ENCODE measurements at places on chromosomes 16 and 17.

GRCh38 chr17:602436-602835 lies 112.2 kb downstream of the VPS53 start:
- DNase-seq, result peak; percentile 80

DNA sequence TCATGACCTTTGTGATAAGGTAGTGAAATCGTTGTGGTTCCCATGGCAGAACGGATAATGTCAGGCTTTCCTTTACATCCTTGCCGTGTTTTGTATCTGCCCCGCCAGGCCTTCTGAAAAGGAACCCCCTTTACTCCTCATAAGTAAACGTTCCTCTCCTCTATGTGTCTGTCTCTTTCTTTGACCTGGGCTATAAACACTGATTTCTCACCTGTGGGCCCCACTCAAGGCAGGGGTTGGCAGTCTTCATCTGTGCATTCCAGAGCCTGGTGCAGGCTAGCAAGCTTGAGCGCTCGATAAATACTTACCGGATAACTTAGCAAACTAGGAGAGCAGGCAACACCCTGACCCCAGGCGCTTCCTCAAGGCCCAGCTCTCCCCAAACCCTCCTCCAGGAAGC lies 7.3 kb upstream of the HAP1 start:
- no peak for DNase-seq

- no peak for DNase-seq
Observed at GRCh38 chr16:84828322-84828721, 8.5 kb downstream of the CRISPLD2 start.

- no peak for DNase-seq
Observed at GRCh38 chr17:60447375-60447774, 25.1 kb downstream of the CHCT1 start.

- no peak for DNase-seq
Observed at GRCh38 chr17:58476812-58477211, 11.4 kb downstream of the HSF5 start.

- no peak for DNase-seq
Observed at GRCh38 chr16:57115168-57115513, 22.8 kb downstream of the CPNE2 start.

GRCh38 chr16:65285128-65286048 lies 163.5 kb upstream of the CDH11 start:
- DNase-seq, result no peak

DNA sequence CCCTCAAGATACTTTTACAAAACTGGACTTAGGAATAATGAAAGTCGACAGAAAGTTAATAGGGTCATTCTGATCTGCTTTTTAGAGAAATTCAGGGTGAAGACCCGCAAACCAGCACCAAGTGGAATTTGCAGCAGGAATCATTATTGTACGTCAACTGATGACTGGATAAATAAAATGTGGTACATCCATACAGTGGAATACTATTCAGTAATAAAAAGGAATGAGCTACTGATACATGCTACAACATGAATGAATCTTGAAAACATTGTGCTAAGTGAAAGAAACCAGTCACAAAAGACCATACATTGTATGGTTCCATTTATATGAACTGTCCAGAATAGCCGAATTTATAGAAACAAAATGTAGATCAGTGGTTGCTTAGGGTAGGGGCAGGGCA lies 83.1 kb downstream of the GNAO1 start:
- no peak for DNase-seq

DNA sequence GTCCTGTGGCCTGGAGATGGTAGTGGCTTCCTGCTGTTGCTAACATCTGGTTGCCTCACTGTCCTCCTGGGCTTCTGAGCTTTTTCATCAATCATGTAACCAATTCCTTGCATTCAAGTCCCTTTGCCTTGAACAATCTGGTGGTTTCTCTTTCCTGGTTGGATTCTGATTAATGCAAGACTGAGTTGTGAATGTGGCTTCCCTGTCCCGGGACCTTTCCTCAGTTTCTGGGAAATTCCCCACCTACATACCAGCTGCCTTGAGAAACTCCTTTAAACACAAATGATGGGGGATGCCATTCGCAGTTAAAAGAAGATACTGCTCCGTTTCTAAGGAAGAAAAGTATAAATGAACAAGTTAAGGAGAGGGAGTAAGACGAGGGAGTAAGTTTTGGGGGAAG lies 39.9 kb upstream of the NLRP1 start:
- no peak for DNase-seq

- DNase-seq, result no peak
Observed at GRCh38 chr16:67407788-67408452, 8.4 kb downstream of the ZDHHC1 start.

GRCh38 chr17:81582749-81583148 lies 30.6 kb upstream of the FAAP100 start:
- DNase-seq, result no peak

DNA sequence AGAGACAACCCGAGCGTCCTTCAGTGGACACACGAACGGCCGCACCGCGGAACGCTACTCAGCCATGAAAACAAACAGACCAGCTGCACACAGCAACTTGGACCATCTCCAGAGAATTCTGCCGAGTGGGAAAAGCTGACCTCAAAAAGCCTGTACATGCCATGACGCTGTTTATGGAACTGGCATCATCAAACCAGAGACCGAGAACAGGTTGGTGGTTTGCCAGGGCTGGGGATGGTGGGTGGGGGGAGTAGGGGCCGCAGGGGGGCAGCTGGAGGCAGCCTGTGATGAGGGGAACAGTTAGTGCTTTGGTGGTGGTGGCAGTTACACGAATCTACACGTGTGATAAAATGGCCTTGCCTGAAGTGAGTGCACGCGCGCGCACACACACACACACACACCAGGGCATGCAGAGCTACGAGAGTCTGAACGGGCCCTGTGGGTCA lies 169.8 kb downstream of the LAT start:
- peak; percentile 15 for DNase-seq

DNA sequence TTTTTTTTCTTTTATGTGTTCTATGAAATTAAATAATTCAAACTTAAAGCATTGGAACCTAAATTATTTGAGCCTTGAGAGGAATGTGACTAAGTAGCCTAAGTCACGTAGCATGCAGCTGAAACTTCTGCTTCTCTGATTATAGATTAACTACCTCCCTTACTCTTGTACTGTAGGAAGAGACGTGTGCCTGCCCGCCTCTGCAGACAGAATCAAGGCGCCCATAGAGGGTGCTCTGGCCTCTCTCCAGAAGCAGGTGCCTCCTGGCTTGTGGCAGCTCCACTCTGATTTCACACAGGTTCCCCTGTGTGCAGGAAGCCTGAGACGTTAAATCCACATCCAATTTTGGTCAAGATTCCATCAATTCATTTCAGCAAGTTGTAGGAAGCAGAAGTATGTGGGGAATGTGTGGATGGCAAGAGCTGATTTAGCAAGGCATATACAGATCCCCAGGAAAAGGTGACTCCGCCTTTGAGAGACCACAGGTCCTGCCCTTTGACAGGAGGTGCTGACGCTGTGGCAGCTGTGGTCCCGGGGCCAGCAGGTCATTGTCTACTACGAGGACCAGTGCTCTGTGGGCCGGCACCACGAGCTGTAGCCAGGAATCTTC lies 1418.8 kb downstream of the CDH11 start:
- DNase-seq, result no peak

GRCh38 chr17:40103688-40104087 lies 3.3 kb upstream of the NR1D1 start:
- DNase-seq, result no peak

DNA sequence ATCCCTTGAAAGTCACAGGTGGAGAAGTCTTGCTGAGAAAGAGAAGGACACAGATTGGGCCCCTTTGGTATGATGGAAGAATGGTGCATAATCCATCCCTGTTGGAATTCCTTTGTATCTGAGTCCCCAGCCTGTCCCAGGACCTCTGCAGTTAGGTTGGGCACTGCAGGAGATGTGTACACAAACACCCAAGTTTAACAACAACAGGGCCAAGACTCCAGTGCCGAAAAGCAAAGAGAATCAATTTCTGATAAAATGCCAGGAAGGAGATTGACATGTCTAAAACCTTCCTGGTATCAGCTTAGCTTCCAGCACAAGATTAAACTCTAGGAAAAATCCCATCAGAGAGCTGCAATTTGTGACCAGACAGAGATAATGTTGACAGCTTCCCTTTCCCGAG lies 32.9 kb downstream of the KATNIP start:
- DNase-seq, result no peak

GRCh38 chr16:10751291-10751697 lies 7.7 kb downstream of the NUBP1 start:
- DNase-seq, result no peak

- DNase-seq, result peak; percentile 79
Observed at GRCh38 chr16:72198021-72198711, 26.2 kb upstream of the PMFBP1 start.

- no peak for DNase-seq
Observed at GRCh38 chr16:1081734-1082265, 9.3 kb downstream of the SSTR5 start.

GRCh38 chr16:83803811-83804210 lies 4.0 kb upstream of the HSBP1 start:
- no peak for DNase-seq

DNA sequence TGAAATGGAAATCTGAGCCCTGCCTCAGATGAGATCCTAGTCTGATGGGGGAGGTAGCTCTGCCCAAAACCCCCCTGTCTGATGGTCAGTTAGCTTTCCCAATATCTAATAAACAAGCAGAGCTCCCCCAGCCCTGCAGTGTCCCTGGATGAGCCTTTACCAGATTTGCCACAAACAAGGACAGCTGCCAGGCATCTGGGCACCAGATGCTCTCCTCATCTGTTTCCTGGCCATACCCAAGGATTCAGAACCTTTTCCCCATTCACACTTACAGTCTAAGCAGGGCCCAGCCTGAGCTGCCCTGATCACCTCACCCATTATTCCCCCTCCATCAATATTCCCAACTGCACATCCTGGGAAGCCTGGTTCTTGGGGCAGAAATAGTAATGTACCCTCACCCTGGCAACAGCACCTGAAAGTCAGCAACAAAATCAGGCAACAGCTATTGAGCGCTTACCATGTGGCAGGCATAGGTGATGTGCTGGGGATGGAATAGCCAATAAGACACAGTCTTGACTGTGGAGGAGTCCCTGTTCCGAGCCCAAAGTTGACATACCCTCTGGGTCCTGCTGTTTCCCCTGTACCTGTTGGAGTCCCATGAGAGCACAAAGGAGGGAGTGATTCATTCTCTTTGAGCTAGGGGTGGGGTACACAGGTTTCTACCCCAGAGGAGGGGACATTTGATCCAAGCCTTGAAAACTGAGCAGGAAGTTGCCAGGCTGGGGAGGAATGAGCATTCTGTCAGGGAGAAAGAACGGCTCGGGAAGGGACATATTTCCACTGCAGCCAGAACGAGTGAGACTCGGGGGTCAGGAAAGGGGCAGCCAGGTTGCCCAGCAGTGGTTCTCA lies 147.4 kb downstream of the TMEM132E start:
- no peak for DNase-seq

GRCh38 chr16:81612351-81613163 lies 166.5 kb upstream of the PLCG2 start:
- no peak for DNase-seq

GRCh38 chr16:4879049-4879448 lies 31.8 kb downstream of the UBN1 start:
- no peak for DNase-seq

DNA sequence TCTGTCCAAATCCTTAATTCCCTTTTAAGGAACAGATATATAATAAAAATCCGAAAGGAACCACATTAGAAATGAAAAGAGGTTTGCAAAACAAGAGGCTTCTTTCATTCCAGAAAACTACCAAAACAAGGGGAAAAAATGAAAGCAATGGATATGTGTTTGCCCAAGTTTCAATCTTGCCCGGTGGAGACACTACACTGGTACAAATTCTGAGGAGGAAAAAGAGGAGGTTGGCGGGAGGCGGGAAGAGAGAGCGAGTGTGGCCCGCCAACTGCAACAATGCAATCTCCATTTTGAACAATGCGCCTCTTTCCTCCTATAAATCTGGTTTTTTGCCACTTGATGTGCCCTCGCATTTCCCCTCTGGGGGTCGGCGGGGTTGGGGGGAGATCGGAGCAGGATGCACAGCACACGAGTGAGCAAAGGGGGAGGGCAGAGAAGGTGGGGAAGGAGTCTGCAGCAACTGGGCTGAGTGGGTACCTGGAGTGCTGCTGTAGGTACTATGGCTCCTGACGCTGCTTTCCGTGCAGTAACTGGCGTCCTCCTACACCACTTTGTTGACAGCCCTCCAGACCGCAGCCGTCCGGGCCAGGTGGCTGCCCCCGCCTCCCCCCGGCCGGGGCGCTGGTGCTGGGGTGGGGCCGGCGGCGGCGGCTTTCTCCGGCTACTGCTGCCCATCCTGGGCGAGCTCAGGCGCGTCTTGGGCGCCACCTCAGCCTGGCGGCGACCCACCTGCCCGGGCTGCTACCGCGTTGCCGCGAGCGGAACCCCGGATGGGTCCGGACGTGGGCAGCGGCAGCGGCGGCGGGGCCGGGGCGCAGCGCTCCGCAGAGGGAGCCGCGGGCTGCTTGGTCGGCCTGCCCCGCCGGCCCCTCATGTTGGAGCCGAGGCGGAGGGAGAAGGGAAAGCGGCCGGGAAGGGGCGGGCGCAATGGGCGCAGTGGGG lies 93.8 kb upstream of the PLEKHM1 start:
- peak; percentile 52 for DNase-seq

GRCh38 chr16:81888520-81889394 lies 109.7 kb downstream of the PLCG2 start:
- DNase-seq, result no peak

- DNase-seq, result no peak
Observed at GRCh38 chr17:16913463-16913862, 58.5 kb downstream of the TNFRSF13B start.

GRCh38 chr17:64788286-64789060 lies 126.4 kb upstream of the SMURF2 start:
- DNase-seq, result no peak

DNA sequence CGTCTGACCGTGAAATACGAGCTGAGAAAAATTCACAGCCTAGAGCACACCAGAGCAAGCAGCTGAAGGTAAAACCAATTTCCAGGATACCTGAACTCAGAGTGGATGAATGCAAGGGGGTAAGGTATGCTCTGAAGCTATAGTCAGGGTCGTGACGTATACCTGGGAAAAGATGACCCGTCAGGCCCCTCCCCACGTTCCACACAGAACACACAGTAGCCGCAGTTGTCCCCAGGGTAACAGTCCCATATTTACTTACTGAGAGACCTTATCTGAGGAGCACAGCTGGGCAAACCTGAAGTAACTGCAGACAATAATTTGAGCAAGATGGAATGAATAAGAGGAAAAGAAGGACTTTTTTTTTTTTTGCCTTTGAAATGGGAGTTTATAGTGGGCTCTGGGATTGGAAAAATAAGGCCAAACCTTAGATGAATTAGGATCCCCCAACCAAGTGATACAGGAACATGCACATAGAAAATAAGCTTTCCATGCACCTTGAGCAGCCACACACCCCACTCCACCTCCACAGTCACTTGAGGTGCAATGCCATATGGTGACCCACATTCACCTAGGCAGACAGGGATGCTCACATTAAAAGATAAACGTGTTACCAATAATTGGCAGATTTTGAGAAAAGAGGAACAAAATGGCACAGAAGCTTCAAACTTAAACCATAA lies 38.0 kb downstream of the ABCA6 start:
- no peak for DNase-seq

- no peak for DNase-seq
Observed at GRCh38 chr17:54626146-54626703, 274.4 kb upstream of the TOM1L1 start.

DNA sequence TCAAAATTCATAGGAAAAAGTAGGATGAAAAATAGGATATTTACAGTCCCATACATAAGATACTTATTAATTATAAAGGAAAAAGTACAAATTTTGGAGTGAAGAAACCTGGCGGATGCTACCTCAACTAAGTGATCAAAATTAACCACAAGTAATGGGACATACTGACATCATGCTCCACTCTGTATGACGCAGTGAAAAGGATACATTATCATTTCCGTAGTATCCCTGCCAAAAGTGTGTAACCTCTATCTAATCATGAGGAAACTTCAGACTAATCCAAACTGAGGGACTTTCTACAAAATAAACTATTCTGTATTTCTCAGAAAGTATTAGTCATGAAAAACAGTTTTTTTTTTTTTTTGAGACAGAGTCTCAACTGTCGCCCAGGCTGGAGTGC lies 60.5 kb downstream of the TRIM37 start:
- no peak for DNase-seq

Measured in fibroblast of skin of right quadriceps (primary cell).